CD4-positive, alpha-beta T cell (primary cell): ENCODE measurements at places on chromosomes 4 and X. TPM values are rescaled to one million over a fixed set of nuclear protein-coding genes. Genes with fewer than 3 reads are reported as not detected.

Gene CRMP1
- total RNA-seq: not detected

Gene CT45A3
- total RNA-seq: not detected

Gene NAP1L5
- 17.3 TPM for total RNA-seq

Gene PPP4R3C
- not detected for total RNA-seq

Gene ZMAT1
- total RNA-seq: 20.2 TPM

Gene RAB28
- total RNA-seq: 3.9 TPM

Gene NEIL3
- 0.25 TPM for total RNA-seq

Gene TMEM150C
- total RNA-seq: not detected

Gene PLK4
- 3.4 TPM for total RNA-seq

Gene NOX1
- total RNA-seq: not detected
